ENCODE measurements at places on chromosomes 2 and 18. TPM values are rescaled to one million over a fixed set of nuclear protein-coding genes. Genes with fewer than 3 reads are reported as not detected.

Gene LAMA1
- 0.94 TPM for total RNA-seq

DNA sequence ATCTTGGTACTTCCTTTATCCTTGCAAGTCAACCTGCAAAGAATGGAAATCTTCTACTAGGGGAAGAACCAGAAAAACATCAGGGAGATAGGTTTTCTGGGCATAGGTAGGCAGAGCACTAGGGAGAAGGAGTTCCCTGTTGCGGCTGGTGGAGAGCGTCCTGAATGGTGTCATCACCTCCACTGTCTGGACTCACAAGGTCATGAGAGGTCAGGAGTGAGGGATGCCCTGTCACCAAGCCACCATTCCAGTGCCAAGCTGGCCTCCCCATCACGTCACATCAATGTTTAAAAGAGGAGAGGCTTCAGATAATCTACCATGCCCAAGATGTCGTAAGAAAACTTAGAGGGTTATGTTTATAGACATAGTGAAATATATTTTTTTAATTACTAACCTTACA lies 72.1 kb downstream of the BCL2 start:
- DNase-seq: no peak

Gene SERPINB13
- total RNA-seq: not detected

GRCh38 chr2:29238497-29238896 lies 123.3 kb downstream of the CLIP4 start:
- peak; percentile 33 for DNase-seq

- peak; percentile 11 for DNase-seq
Measured at GRCh38 chr2:138275881-138276280, 225.7 kb upstream of the SPOPL start.

DNA sequence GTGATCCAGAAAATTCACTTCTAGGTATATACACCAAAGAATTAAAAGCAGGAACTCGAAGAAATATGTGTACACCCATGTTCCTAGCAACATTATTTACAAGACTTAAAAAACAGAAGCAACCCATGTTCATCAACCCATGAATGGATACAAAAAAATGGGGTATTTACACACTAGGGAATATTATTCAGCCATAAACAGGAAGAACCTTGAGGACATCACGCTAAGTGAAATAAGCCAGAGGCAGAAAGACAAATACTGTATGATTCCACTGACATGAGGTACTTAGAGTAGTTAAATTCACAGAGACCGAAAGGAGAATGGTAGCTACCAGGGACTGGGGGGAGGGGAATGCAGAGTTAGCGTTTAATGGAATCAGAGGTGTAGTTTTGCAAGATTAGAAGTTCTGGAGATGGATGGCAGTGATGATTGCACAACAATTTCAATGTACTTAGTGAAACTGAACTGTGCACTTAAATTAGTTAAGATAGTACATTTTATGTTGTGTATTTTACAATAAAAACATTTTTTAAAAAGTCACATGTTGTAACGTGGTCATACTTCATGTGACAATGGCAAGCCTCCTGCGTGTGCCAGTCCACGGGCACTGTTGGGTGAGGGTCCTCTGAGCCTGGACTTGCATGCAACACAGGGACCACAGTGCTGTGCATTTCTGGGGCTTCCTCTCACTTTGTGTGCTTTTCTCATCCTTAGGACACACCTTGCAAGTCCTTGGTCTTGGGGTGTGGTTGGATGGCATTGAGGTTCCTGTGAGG lies 206.1 kb upstream of the HDAC4 start:
- no peak for DNase-seq

GRCh38 chr2:128464456-128464855 lies 145.8 kb upstream of the HS6ST1 start:
- DNase-seq: no peak

Gene CPSF3
- total RNA-seq: 48.6 TPM

Gene NCK2
- total RNA-seq: 20.1 TPM

Gene TLX2
- 0.19 TPM for total RNA-seq

Gene ANO7
- total RNA-seq: 0.69 TPM
